ENCODE measurements at places on chromosomes 1 and 21.

- no peak for DNase-seq
Observed at GRCh38 chr1:212683357-212683722, 16.3 kb downstream of the BATF3 start.

DNA sequence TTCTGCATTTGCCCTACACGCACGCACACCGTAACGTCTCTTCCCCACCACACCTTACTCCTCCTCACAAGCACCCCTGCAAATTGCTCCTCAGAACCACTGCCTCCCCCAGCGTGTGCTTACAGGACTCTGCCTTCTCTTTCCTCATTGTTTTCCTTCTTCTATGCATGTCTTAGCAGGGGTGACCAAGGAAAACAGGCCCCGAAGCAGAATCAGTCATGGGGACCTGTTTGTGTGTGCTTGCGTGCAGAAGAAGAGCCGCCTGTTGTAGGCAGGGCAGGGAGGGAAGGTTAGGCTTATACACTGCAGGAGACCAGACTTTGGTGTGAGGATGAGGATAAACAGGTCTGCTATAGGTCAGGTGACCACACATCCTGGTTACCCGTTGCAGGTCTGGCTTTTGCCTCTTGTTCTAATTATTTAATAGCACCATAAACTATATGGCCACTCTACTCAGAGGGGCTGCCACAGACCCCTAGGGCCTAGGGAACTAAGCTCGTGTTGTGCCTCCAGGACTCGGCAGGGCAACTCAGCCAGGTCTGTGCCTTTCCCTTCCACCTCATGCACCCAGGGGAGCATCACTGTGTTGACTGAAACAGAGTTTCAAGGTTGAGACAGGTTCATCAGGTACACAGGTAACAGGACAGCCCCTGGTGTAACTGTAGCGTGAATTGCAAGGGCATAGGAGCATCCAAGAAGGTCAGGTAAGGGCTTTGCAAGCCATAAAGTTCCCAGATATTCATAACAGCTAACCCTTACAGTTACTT lies 60.8 kb upstream of the EPS8L3 start:
- DNase-seq = no peak

DNA sequence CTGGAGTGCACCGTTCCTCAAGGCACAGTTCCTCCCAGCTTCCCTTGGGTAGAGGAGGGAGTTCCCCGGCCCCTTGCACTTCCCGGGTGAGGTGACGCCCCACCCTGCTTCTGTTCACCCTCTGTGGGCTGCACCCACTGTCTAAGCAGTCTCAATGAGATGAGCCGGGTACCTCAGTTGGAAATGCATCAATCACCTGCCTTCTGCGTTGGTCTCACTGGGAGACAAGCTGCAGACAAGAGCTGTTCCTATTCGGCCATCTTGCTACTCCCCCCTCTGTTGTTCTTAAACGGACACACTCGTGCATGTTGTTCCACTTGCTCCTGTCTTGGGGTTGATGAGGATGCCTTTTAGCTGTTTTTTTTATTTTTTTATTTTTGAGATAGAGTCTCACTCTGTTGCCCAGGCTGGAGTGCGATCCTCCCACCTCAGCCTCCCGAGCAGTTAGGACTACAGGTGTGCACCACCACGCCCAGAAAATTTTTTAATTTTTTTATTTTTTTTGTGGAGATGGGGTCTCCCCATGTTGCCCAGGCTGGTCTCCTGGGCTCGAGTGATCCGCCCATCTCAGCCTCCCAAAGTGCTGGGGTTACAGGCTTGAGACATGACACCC lies 3.0 kb upstream of the MORC3 start:
- no peak for DNase-seq

DNA sequence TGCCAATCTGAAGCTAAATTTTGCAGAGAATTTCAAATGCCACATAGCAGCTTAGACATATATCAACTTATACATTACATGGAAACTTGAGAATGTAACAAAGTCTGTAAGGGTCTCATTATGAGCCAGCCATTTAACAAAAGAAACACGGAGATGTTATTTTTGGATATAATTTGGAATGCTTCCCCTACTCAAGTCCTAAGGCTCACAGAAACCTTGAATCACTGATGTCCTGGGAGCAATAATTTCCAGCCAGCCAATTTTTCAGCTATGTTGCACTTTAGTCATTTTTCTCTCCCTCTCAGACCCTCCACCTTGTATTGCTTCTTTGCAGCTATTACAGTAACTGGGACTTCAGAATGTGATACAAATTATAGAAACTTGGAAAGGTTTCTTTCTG lies 56.9 kb downstream of the EIF2B3 start:
- no peak for DNase-seq

DNA sequence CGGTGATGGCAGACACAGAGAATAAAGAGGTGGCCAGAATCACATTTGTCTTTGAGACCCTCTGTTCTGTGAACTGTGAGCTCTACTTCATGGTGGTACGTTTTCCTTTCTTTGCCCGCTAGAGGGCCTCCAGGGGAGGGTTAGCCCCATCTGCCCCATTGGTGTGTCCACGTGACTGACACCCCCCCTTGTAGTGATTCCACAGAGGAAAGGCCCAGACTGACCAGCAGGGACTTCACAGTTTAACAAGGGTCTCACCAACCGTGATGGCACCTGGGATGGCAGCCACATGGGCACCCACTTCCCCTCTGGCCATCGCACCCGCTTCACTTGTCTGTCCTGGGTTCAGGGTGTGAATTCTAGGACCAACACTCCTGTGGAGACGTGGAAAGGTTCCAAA lies 22.3 kb upstream of the SARS1 start:
- DNase-seq = no peak

DNA sequence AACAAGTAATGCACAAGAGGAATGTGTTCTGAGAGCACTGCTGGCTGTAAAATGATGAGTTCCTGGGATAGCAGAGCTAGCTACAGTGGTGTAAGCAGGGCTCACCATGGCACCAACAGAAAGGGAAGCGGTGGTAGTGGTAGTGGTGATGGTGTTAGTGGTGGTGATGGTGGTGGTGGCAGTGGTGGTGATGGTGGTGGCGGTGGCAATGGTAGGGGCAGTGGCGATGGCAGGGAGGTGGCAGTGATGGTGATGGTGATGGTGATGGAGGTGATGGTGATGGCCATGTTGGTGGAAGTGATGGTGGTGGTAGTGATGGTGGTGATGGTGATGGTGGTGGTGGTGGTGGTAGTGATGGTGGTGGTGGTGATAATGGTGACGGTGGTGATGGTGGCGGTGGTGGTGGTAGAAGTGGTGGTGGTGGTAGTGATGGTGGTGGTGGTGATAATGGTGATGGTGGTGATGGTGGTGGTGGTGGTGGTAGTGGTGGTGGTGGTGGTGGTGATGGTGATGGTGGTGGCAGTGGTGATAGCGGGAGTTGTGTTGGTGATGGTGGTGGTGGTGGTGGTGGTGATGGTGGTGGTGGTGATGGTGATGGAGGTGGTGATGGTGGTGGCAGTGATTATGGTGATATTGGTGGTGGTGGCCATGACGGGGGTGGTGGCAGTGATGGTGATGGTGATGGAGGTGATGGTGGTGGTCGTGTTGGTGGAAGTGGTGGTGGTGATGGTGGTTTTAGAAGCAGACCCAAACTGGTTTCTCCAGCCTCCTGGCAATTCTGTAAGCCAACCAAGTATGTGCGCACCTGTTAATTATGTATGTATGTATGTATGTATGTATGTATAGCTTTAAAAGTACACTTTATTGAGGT lies 254.1 kb downstream of the TRABD2B start:
- no peak for DNase-seq

DNA sequence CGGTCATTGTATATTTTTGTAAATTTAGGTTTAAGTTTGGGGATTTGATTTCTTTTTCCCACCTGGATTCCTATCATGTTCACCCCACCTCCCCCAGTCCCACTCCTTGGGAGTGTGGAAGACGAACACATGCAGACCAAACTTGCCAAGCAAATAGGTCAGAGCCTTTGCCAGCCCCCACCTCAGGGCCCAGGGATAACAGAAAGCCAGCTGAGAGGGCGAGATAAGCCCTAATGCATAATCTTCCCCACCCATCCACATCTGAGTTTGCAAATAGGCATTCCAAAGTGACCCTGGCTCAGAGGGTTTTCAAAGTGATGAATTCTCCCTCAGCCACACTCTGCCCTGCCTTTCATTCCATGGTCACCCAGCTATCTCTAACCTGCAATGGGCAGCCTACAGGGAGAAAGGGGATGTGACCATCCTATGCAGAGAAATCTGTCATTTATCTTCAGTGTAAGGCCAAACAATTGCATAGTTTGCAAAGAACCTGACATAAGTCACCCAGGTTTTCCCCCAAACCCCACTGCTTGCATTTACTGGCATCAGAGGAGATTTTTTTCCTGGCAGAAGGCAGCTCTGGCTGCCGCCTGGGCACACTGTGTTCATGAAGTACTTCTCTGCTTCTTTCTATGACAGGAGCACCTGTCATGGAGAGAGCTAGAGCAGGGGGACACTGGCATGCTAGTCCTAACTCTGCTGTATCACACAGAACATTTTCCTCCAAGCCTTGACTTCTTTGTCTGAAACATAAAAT lies 69.0 kb upstream of the NFIA start:
- no peak for DNase-seq

GRCh38 chr1:158025576-158026230 lies 32.3 kb downstream of the KIRREL1 start:
- DNase-seq = no peak

- no peak for DNase-seq
Observed at GRCh38 chr1:54837002-54837853, 36.1 kb upstream of the TTC22 start.

- DNase-seq = peak; percentile 84
Observed at GRCh38 chr1:182143154-182143657, 81.7 kb upstream of the ZNF648 start.

- no peak for DNase-seq
Observed at GRCh38 chr1:84571150-84571535, 3.1 kb downstream of the CTBS start.

- no peak for DNase-seq
Observed at GRCh38 chr1:30888391-30888790, 20.2 kb downstream of the SDC3 start.

GRCh38 chr1:21848524-21849174 lies 36.6 kb downstream of the LDLRAD2 start:
- no peak for DNase-seq

- DNase-seq = no peak
Observed at GRCh38 chr1:109769330-109770078, 5.8 kb upstream of the EPS8L3 start.

GRCh38 chr1:16067127-16067768 lies 6.2 kb downstream of the FAM131C start:
- DNase-seq = no peak

GRCh38 chr21:29407571-29407970 lies 108.8 kb downstream of the BACH1 start:
- DNase-seq = no peak

DNA sequence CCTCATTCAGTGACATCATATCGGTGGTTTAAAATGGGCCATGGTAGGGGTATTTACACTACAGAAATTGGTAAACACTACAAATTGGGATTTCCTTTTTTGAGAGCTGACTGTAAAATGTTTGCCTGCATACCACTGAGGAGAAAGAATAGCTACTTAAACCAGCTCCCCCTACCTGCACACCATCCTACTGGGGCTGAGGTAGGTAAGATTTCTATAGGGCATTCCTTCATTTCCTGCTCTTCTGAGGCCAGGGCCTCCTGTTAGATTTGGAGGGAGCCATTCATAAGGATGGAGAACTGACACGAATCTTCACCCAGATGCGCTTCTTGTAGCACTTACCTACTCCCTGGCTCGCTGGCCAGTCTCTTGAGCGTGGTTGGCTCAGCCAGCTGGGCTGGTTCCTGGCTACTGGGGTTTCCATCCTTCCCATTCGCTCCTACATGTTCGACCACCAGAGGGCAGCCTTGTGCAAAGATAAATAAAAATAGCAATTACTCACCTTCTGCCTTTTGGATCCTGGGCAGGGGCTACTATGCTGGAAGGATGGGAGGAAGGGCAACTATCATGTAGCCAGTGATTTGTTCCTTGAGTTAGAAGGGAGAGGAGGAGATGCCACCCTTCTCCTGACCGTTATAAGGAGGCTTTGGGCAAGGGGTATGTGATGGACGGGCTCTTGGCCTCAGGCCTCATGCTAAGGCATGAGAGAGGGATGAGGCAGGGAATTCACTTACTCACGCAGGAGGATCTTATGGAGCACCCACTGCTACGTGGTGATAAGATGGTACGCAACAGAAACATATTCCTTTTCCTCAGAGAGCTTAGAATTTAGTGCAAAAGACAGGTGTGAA lies 10.7 kb downstream of the OPTC start:
- peak; percentile 48 for DNase-seq

DNA sequence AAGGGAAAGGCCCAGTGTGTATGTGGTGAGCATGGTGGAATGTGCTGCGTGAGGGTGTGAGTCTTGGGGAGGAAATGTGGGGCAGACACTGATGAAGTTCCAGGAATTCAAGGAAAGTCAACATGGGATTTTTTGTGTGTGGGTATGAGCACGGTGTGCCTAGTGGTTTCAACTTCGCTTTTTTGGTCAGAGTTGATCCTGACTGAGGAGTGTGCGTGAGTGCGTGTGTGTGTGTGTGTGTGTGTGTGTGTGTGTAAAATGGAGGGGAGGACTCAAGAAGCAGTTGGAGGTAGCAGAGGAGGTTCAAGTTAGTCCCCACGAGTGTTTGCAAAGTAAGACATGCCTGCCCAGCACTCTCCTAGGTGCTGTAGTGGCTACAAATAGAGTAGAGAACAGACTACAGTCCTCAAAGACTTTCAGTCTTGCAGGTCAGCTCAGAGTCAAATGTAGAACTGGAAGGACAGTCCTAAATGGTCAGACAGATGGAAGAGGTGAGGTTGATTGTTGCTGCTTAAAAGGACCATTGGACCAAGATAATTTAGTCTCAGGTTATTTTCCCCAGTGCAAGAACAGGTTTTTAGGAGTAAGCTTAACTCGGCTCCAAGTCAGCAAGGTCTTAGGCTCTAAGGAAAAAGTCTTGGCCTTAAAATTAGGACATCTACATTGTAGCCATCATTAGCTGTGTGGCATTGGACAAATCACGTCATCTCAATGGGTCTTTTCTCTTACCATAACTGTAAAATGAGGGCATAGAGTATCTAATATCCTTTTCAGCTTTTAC lies 25.0 kb downstream of the SLAMF1 start:
- no peak for DNase-seq

DNA sequence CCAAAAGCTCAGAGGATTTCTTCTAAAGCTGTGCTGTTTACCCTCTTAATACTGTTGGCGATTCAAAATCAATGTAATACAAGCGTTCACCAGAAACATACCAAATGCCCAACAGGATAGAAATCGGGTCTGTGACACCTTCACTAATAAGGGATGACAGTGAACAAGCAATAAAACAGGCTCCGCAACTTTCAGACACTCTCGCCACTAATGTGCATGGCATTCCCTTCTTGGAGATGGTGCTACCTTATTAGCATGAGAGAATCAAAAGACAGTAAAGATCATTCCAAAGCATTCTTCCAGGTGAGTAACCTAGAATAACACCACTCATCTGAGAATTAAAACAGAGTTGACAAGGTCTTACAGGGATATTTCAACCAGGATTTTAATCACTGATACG lies 367.1 kb downstream of the TTLL7 start:
- no peak for DNase-seq

DNA sequence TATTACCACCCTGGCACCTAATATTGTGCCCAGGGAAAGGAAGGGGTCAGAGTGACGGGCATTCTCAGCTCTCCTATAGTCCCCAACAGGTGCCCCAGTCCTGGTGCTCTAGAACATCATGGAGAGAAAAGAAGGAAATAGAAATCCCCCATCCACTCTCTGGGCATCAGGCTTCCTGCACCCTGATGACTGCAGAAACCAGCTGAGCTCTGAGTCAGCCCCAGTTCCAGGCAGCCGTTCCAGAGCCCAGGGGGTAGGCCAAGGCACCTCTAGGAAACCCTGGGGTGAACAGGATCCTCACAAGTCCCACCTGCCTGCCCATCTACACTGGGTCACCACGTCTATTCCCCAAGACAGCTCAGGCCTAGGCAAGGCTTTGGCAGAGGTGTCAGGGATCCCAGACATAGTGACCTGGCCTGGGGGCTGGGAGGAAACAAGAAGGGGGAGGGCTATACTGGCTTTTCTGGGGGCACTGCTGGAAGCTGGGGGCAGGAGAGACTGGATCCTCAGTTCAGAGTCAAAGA lies 709 bp downstream of the NECTIN4 start:
- DNase-seq = no peak

Data from stimulated activated CD8-positive, alpha-beta memory T cell treated with anti-CD3 and anti-CD28 coated beads, Interleukin-7, amount 100 ng/mL, for 1 hour (primary cell).